ENCODE measurements at places on chromosomes 12 and 14.

GRCh38 chr12:67320614-67321295, 51.6 kb downstream of the CAND1 start:
- no peak for DNase-seq

- DNase-seq = no peak
Measured at GRCh38 chr12:132955094-132956010, 754 bp downstream of the ZNF605 start.

GRCh38 chr12:30417697-30418231, 277.9 kb downstream of the IPO8 start:
- DNase-seq = no peak

DNA sequence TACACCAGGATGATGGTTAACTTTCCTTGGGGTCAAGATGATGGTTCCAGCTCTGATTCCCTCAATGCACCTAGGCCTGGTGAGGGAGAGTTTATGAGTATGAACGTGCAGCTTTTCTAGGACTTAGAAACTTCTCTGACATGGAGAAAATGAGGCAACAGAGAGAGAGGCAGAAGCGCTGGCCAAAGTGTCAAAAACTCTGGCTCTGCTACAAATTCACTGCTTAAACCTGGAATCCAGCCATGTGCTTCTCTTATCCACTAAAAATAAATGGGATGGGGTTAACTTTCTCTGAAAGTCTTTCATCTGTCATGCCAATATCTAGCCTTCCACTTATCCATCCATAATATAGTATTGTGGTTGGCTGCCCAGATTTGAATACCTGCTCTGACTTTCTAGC, 568.7 kb downstream of the MED13L start:
- DNase-seq = no peak

GRCh38 chr12:122061253-122061652, 17.3 kb upstream of the MLXIP start:
- DNase-seq = no peak

GRCh38 chr12:123041042-123041531, 60.6 kb downstream of the ARL6IP4 start:
- DNase-seq = no peak

DNA sequence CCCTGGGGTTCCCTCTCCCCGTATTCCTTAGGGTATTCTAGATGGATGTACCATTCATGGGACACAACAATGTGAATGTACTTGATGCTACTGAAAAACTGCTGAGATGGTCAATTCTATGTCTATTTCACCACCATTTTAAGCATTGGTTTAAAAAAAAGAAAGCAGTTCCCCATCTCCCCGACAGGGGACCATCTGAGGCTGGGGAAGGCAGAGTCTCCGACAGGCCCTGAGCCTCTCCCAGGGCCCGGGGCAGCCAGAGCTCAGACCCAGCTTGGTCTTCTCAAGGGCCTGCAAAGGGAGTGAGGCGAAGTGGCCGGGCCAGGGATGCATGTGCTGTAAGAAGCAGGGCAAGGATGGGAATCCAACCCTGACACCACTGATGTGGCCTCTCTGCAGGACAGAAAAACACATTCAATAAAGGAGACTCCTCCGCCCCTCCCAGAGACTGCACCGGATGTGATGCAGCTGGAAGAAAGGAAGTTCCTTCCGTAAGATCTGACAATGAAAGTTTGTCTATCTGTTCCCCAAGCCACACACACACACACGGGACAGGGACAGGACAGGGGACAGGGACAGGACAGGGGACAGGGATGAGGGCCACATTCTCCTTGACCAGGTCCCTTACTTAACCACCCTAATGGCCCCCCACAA, 234.1 kb downstream of the BCL11B start:
- DNase-seq = no peak

- DNase-seq = no peak
Measured at GRCh38 chr12:65685514-65685913, 138.8 kb upstream of the HMGA2 start.

DNA sequence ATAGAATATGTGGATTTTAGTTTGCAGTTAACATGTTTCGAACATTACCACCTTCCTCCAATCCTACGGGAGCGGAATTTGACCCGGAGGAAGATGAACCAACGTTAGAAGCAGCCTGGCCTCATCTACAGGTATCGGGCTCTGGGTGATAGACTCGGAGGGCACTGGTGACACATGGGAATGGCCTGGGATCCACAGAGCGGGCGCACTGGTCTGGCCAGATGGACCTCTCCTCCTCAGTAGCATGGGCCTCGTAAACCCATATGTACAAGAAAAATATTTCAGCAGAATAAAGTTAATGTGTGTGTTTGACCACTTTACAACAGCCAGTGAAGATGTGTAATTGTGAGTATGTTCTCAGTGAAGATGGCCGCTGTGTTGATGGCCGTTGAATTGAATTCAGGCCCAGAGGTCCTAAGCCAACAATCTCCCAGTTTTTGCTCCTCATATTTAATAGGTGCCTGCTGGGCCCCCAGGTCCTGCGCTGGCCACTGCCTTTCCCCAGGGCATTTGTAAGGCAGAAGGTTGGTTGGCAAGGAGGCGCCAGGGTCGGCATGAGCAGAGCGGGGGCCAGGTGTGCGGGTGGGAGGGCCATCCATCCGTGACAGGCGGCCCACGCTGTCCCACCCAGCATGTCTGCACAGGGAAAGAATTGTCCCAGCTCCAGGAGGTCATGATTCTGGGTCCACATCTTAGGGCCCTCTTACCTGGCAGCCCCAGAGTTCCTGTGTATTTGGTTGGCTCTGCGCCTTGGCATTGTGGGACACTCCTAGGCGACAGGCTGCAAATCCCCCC, 82.0 kb upstream of the DYNC1H1 start:
- no peak for DNase-seq

GRCh38 chr12:156945-157344, 57.0 kb downstream of the SLC6A12 start:
- no peak for DNase-seq

DNA sequence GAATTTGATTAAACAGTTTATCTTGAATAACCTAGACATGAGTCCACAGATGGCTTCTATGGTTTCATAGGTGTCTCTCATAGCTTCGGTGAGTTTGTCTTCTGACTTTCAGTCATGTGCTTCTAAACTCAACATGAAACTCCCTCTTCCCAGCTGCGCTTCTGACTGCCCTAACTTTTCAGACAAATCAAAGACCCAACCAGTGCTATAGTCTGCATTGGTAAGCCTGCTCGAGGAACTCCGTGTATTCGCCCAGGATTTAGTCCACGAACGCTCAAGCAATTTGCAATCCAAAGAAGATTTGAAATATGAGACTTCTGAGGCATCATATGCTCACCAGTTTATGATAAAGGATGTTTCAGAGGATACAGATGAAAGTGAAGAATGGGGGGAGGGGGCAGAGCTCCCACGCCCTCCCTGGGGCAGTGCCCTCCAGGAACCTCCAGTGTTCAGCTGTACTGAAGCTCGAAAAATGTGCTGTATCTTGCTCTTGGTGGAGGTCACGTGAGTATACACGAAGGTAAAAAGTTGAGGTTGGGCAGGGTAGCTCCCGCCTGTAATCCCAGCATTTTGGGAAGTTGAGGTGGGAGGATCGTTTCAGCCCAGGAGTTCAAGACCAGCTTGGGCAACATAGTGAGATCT, 5.2 kb upstream of the RILPL2 start:
- DNase-seq = no peak

- DNase-seq = no peak
Measured at GRCh38 chr14:23182372-23183157, 895 bp downstream of the SLC7A8 start.

- no peak for DNase-seq
Measured at GRCh38 chr12:52300796-52301691, 9.7 kb upstream of the KRT81 start.

DNA sequence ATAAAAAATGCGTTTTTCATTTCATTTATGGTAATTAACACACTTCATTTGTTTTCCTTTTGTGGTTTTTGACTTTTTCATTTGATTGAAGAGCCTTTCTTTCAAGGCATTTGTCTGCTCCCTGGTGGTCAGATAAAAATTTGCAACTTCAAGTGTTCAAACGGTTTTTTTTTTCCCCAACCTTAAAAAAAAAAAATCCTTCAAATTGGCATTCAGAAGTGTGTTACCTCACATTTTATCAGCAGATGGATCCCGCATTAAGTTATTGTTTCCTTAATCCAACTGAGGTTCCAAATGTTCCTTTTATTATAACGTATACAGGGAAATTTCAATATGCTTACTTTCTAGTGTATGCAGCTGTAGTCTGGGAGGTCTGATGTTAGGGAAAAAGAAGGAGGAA, 47.2 kb downstream of the MYF5 start:
- no peak for DNase-seq

DNA sequence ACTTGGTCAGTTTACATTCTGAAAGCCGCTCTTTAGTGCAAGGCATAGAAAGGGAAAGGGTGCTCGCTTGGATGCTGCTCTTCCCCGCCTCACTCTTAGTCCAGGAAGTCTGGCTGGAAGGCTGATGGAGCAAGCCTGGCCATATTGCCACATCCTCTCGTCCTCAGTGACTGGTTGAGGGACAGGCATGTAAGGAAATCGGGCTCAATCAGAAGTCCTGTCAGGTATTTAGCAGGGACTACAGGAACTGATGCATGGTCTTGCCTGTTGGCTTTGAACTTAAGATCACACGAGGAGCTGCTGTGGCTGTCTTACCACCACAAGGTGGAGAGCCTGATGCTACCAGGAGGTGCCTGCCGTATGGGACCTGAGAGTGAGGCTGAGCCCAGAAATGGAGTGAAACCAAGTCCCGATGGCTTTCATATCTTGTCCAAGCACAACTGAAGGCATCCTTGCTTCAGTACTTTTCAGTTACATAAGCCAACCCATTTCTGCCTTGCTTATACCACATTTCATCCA, 10.7 kb upstream of the C12orf75 start:
- DNase-seq = no peak

DNA sequence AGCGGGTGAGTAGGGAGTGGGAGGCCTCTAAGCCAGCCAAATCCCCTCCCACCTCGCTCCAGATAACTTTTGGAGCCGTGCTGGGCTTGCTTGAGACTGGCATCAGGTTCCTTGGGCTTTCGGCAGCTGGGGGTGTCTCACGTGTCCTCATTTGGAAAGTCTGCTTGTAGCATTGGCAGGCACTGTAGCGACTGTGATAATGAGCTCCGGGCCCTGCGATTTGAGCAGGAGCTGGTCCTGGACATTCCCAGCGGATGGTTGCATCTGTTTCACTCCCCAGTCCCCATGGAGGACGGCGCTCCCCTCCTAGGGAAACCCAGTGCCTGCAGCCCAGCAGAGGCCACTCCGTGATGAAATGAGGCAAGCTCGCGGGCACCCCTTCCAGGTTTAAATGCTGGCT, 49.4 kb downstream of the DGLUCY start:
- no peak for DNase-seq

DNA sequence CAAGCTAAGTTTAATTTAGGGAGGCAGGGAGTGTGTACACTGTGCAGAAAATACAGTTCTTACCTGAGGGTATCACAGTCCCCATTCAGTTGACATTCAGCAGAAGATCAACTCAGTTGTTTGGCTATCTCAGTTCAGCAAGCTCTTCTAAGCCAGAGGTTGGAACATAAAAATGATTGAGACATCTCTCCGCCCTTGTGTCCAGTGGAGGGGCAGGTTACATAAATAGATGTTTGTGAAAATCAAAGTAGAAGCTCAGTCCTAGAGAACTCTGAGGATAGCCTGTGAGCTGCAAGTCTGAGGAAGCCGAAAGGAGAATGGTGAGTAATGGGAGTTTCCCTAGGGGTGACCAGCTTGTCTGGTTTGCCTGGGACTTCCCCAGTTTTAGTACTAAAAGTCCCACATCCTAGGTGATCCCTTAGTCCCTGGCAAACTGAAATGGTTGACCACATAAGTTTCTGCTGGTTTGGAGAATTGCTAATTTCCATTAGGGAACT, 251.4 kb upstream of the ATP2B1 start:
- DNase-seq = no peak

DNA sequence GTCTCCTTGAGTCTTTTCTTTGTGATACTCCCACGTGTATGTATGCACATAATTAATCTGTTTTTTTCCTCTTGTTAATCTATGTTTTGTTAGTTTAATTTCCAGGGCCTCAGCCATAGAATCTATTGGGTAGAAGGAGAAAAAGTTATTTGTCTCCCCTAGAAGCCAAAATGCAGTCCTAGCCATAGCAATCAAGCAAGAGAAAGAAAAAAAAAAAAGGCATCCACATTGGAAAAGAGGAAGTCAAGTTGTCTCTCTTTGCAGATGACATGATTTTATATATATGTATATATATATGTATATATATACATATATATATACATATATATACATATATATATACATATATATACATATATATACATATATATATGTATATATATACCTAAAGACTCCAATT, 25.4 kb upstream of the ETV6 start:
- no peak for DNase-seq

DNA sequence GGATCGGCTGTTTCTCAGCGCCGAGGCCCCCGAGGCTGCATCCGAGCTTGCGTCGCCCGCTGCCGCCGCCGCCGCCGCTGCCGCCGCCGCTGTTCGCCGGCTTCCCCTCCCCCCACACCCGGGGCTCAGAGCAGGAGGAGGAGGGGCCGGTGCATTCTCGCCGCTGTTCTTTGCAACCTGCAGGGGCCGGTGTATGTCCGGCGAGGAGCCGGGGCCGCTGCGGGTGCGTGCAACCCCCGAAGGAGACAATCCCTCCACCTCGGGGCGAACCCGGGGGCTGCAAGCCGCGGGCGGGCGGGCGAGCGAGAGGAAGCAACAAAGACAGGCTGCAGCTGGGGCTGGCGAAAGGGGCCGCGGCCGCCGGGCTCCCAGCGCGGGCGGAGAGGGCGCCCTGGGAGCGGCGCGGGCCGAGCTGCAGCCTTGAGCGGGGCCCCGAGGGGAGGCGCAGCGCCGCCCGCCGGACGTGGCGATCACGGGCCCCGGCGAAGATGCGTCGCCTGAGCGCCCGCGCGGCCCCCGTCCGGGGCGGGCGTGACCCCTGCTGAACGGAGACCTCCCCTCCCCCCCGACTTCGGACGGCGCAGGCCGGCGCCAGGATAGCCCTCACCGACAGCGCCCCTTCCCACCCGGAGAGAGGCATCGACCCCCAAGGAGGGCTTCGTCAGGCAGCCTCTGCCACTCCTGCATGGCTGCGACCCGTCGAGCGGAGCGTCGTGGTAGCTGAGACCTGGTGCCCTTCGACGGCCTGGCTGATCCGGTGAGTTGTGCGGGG, 702 bp downstream of the FAM222A start:
- peak; percentile 16 for DNase-seq

DNA sequence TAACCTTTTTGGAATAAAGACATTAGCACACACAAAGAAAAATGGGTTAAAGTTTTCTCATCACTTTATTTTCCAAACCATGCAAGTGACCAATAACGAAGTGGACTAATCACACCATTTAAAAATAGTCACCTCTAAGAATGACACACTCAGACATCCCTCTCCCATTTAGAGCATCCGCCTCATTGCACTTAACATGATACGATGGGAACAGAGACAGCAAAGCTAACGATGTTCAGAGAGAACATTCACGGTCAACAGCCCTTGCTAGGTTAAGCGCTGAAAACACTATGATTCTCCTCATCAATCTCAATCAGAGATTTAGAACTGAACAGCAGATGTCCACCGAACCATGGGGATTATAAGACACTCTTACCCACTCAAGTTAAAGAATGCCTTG, 35.8 kb downstream of the NIN start:
- DNase-seq = no peak

DNA sequence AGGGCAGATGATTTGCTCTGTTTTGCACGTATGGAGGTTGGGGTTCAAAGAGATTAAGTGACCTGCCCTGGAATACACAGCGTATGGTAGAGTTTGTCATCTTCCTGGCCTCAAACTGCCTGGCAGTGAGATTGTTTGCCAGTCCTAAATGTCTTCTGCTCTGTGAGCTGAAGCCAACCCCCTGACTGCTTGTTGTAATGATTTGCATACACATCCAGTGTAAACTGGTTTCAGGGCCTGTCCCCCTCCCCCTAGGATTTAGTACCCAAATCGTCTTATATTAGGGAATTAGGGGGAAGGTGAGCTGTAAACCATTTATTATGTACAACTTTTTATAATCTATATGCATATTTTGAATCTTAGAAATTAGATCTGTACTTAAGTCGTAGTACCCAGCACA, 38.4 kb downstream of the AKAP3 start:
- DNase-seq = no peak

Data from esophagus squamous epithelium (tissue), 5 donors.